NCI-H2227 treated with DMSO at 0.1 percent for 48 hours (cell line): ENCODE measurements at places on chromosomes 16 and 17.

GRCh38 chr17:28646039-28646754 is 1.2 kb upstream of the BLTP2 start:
- no peak for DNase-seq

GRCh38 chr16:21644674-21645073 is 7.7 kb downstream of the IGSF6 start:
- DNase-seq: no peak

DNA sequence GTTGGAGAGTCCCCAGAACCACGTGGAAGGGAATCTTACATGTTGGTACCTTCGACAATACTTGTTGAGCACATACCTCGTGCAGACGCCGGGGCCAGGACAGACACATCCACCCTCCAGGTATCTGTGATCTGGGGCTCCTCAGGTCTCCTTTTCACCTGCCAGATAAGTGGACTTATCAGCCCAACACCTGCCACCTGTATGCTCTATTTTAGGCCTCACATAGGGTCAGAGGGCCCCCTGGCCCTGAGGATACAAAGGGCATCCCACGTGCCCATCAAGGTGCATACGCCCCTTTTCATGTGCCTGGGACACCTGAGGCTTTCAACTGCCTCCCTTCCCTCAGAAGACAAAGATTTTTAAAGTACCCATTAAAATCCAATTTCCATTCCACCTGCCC is 212.7 kb downstream of the MRTFB start:
- DNase-seq: no peak

DNA sequence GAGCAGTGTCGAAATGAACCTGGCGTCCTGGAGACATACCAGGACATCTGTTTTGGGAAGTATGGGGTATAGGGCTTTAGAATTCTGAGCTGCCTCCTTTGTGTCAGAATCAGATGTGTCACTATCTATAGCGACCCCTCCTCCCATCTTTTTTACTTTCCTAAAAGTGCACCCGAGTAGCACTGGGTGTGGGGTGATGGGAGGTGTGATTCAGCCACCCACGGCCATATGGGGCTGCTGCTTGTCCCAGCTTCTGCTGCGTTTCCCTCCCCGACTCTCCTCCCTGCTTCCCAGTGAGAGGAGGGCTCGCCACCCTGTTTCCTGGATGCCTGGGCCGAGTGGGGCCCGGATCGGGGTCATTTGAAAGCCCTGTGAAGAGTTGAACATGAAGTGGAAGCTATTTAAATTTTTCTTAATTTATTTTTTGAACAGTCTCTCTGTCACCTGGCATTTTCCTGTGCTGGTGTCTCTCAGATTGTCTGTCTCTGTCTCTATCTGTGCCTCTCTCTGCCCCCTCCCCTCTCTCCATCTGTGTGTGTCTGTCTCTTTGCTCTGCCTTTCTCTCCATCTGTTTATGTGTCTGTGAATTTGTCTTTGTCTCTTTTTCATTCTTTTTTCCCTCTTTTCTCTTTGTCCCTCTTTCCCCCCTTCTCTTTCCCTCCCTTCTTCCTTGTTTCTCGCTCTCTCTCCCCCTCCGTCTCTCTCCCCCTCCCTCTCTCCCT is 638.8 kb upstream of the EEF2KMT start:
- no peak for DNase-seq

GRCh38 chr17:73397856-73398540 is 86.2 kb upstream of the CDC42EP4 start:
- no peak for DNase-seq

DNA sequence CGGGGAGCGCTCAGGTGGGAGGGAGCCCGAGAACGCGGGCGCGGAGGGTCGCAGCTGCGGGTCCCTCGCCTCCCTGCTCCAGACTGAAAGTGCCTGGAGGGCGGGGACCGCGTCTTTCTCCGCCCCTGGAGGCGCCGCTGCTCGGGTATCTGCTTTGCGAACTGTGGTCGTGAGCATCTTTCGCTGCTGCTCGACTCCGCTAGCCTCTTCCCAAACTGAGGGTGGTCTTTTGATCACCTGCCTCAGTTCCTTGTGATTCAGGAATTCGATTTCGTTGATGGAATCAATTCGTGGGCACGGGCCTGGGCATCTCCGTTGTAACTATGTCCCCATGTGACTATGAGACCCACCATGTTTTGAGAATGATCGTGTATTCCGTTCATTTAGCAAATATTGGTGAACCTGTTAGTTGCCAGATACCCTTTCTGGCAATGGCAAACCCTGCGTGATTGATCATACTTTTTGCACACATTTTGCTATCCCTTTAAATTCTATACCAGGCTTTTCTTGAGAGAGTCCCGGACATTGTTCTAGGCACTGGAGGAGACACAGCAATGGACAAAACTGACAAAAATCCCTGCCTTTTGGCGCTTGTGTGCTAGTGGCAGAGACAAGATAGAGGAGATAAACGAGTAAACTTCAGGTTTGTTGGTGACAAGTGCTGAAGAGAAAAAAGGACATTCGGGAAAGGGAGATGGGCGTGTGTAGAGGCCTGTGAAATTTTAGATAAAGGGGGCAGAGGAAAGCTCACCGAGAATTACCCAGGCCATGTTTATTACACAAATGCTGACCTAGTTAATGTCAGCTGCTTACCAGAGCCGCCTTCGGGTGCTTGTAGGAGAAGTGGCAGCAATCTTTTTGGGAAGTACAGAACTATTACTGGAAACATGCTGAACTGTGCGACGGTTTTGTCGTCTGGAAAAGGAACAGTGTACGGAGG is 948 bp downstream of the UTP18 start:
- peak; percentile 78 for DNase-seq

DNA sequence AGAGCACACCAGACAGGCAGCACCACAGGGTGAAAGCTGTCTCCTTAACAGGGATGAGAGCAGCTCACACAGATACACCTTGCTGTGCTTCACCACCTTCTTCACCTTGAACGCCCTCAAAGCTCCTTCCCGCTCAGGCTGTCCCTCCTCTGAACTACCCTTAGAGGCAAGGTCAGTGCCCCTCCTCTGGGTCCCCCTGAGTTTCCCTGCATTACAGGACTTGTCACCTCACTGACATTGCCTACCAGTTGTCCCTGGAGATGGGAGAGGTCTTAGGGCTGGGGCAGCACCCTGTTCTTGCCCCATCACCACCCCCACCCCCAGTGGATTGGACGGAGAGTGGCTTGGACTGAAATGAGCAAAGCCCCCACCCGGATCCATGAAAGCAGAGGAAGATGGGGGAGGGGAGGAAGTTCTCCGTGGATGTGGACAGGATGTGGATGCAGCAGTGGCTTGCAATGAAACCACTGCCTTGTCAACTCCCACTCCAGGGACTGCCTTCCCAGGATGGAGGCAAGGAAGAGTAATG is 73.2 kb upstream of the CDH5 start:
- no peak for DNase-seq

- DNase-seq: no peak
Observed at GRCh38 chr17:46928467-46929261, 5.7 kb downstream of the GOSR2 start.

- no peak for DNase-seq
Observed at GRCh38 chr16:19929062-19929511, 44.4 kb upstream of the GPRC5B start.

GRCh38 chr17:80826955-80827645 is 164.5 kb upstream of the CHMP6 start:
- no peak for DNase-seq

DNA sequence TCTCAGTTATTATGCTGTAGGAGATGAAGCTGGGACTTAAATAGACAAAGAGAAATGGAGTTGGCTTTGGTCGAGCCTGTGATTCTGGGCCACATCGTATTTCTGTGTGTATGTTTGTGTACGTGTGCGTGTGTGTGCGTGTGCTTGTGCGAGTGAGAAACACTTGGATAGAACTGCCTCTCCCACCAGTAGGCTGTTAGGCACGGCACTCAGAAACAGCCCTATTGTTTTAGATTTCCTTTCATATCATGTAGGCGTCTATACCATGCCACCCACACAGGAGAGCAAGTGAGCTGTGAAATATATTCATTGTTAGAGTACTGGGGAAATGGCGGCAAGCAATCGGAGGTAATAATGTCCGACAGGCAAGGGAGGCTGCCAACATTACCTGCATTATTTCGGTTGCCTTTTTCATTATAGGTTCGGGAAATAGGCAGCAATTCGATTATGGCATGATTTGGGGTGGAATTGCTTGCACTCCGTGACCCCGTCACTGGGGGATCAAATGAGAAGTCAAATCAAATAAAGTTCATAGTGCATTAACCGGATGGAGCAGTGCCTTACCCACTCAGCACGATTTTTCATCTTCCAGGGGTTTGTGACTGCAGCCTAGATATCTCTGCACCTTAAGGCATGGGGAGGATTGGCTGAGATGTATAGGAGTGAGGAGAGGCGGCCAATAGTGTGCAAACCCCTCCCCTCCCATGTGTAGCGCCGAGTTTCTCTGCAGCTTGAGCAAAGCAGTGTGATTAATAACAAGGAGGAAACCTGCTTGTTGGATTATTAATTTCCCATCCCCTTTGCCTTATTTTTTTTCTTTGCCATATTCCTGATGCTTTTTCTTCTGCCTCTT is 89.6 kb downstream of the RBFOX1 start:
- no peak for DNase-seq

DNA sequence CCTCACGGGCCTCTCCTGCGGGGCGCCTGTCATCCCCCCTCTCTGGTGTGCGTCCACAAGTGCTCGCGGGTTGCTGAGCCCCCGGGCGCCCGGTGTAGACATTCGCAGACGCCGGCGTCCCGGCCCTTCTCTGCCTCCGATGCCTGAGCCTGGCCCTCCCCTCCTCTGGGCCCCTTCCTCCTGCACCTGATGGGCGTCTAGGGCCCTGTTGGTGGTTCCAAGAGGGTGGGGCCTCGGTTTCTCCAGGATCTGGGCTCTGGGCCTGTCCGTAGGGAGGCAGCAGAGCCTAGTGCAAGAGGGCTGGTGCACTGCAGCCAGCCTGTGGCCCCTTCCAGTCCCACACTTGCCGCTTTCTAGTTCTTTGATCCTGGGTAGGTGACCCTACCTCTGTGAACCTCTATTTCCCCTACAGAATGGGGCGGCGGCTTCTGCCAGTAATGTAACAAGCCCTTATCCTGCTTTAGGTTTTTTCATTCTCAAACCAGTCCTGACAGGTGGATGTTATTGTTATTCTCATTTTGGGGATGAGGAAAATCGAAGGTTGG is 623 bp downstream of the E4F1 start:
- no peak for DNase-seq

GRCh38 chr16:11398851-11399250 is 53.6 kb downstream of the RMI2 start:
- DNase-seq: no peak

GRCh38 chr16:50812046-50812445 is 70.2 kb downstream of the CYLD start:
- no peak for DNase-seq

DNA sequence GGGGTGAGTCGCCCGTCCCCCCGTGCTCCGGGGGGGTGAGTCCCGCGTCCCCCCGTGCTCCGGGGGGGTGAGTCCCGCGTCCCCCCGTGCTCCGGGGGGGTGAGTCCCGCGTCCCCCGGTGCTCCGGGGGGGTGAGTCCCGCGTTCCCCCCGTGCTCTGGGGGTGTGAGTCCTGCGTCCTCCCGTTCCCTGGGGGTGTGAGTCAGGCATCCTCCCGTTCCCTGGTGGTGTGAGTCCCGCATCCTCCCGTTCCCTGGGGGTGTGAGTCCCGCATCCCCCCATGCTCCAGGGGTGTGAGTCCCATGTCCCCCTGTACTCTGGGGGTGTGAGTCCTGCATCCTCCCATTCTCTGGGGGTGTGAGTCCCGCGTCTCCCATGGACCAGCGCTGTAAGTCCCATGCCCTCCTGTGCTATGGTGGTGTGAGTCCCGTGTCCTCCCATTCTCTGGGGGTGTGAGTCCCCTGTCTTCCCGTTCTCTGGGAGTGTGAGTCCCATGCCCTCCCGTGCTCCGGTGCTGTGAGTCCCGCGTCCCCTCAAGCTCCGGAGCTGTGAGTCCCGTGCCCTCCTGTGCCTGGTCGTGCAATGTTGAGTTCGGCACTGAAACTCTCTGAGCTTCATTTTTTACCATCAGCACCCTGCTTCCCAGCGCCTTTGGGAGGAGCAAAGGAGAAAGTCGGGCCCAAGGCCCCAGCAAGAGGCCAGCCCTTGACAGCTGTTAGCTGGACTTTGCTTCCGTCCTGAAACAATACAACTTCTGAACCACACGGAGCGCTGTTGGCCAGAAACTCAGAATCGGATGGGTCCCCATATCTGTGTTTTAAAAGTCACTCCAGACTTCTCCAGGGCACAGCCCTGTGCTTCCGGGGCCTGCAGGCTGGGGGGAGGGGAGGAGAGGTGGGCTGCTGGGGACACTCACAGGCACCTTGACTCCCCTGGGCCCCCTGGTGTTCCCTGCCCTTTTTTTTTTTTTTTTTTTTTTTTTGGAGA is 11.5 kb upstream of the ZC3H18 start:
- DNase-seq: peak; percentile 39

DNA sequence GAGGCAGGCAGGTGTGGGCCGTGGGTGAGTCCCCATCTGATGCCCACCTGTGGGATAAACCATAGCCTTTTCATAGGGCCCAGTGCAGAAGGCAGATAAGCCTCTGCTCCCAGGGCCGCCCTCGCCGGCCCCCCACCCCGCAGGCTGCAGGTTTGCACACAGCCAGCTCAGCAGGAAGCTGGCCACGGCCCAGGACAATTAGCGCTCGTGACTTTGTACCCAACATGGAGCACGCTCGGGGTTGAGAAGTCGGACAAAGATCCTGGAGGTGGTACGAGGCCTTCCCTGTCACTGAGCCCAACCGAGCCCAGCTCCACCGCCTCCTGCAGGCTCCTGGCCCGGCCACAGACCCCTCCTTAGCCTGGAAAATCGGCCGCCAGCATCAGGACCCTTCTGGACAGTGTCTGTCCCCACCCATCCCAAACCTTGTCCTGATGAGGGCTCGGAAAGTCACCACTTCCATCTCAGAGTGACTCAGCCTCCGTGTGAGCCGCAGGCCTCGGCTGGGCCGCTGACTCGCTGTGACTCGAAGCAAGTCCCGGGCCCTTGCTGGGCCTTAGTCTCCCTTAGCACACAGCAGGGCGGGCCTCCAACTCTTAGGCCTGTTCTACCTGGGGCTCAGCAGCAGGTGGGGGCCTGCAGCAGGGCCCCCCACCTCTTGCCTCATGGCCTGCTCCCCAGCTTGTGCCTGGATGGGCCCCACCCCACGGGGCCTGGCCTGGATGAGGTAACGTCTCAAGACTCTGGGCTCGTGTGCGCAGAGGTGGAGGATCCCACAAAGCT is 22.7 kb downstream of the FAM83G start:
- DNase-seq: no peak

GRCh38 chr16:57061084-57061905 is 31.1 kb upstream of the CPNE2 start:
- no peak for DNase-seq

DNA sequence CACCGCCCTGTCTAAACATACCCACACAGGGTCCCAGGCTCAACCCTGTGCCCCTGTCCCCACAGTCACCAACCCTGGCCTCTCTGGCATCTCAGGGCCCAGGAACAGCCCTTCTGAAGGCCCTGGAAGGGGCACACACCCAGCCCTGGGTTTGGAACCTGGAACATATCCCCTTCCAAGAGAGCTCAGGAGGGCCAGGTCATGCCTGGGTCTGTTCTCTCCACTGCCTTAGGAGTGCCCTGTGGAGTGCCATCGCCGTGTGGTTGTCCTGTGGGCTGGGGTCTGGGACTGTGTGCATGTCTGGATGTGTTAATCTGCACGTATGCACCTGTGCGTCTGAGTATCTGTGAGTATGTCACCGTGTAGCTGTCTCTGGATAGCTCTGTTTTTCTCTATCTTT is 45.2 kb upstream of the ACSM2B start:
- no peak for DNase-seq
